Right ventricle myocardium inferior (tissue), 1 donor: ENCODE measurements at places on chromosomes 13 and 19. TPM values are rescaled to one million over a fixed set of nuclear protein-coding genes. Genes with fewer than 3 reads are reported as not detected.

The PSG7 gene
- not detected for total RNA-seq

The ZNF568 gene
- total RNA-seq, result 7.7 TPM

GRCh38 chr19:1746401-1747284 lies 6.7 kb upstream of the ONECUT3 start:
- no peak for DNase-seq

GRCh38 chr13:34161931-34162543 lies 344.1 kb downstream of the RFC3 start:
- DNase-seq, result no peak

DNA sequence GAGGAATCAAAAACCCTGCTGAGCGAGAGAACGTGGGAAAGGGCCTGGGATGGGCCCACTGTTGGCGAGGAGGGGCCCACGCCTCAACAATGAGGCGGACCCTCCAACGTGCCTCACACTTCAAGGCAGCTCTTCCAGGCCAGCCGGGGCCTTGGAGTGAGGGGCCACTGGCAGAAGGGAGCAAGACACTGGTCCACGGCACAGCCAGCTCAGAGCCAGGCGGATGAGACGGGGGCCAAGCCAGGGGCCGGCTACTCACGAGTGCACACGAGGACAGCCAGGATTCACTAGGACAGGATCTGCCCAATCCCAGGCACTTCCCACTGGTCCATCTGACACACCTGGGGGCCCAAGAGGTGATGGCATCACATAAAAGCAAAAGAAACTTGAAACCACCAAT lies 20.5 kb downstream of the ELL start:
- no peak for DNase-seq

GRCh38 chr19:46081928-46082727 lies 41.3 kb upstream of the IGFL4 start:
- DNase-seq, result no peak

- no peak for DNase-seq
These were observed 77.3 kb upstream of the UBAC2 start for GRCh38 chr13:99123101-99124045.

DNA sequence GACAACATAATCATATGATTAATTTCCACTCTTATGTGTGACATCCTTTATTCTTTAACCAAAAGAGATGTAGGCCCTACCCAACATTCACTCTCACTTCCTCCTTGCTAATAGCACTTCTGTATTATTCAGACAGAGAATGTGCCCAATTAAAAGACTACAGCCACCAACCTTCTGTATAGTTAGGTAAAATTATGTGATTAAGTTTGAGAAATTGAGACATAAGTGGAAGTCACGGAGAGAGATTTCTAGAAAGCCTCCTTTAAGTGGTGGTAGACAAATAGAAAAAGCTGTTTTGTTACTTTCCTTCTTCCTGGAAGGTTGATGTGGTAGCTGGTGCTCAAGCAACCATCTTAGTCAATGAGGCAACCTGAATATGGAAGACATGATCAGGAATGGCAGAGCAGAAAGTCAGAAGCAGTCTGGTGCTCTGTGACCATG lies 14.8 kb downstream of the EPSTI1 start:
- no peak for DNase-seq

DNA sequence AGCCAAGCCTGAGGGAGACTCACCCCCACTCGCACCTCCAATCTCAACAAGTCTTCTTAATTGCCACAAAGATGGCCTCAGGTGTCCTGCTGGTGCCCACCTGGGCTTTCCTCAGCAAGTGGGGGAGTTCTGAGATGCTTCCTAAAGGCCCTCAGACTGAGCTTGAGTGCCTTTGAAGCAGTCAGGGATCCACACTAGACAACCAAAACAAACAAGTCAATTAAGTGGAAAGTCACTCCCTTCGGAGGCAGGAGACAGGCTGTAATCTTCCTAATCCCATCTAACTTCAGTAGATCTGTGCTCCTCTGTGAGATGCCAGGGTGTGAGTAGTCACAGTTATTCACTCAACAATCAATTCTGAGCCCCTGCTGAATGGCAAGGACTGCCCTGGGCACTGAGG lies 68.3 kb upstream of the SERP2 start:
- DNase-seq, result no peak

DNA sequence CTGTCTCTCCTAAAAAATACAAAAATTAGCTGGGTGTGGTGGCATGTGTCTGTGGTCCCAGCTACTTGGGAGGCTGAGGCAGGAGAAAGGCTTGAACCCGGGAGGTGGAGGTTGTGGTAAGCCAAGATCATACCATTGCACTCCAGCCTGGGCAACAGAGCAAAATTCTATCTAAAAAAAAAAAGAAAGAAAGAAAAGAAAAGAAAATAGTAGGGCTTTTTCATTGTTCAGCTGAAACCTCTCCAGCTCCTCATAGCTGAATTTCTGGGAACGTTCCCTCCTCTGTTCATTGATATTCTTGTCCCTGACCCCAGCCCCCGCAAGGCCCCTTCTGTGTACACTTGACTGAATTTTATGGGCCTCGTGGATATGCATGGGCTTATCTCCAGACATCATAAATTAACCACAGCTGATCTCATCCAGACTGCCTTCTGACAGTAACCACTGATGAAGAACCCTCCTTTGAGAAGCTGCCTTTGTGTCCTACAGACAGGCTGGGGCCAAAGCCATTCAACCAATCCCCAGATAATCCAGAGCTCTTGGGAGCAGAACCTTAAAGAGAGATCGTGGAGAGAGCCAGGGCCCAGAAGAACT lies at the start of gene ELSPBP1:
TSS of gene ELSPBP1 (plus strand) at position 424 of the 594 bp plus-strand sequence. CDS start 14,036 bp downstream, outside the sequence.
- no peak for DNase-seq

DNA sequence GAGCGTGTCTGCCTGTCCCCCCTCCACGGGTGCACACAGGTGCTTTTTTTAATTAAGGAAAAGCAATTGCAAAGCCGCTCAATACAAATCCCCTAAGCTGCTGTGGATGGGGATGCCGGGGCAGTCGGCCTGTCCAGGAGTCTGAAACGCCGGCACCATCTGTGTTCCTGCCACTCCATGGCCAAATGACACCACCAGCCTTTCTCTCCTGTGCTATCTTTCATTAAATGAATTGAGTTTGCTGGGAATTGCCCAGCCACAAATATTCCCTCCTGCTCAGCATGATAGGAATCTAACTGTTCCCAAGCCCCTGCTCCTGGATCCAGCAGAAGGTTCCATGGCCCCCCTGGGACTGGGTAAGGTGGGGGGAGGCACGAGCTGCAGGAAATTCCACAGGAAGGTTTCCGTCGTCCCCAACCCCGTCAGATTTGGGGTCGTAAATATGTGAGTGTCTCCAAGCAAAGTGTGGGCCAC lies 139.2 kb downstream of the KDM4B start:
- DNase-seq, result no peak

GRCh38 chr19:1481224-1481892 lies 2.3 kb upstream of the C19orf25 start:
- peak; percentile 53 for DNase-seq

DNA sequence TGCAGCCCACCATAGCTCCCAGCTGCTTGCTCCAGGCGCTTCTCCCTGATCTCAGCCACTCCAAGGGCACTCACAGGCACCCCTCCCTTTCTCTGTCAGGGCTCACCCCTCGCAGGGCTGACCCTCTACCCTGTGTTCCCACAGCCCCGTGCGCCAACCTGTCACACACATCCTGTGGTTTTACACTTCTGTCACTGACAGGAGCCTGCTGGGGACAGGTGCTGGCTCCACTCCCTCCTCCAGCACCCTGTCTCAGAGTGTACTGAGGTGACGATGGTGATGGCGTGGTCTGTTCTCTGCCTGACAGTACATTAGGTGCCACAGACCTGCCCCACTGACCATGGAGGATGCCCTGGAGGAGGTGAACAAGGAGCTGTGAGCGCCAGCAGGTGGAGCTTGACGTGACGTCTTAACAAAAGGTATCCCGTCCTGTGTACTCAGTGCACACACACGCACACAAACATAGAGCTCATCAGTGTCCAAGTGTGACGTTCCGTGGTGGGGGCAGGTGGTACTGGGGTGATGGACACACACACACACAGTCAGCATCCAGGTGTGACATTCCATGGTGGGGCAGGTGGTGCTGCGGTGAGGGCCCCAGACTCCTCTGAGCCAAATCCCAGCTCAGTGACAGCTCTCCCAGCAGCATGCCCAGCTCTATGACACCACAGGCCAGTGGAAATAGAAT lies 20.9 kb downstream of the C19orf44 start:
- DNase-seq, result no peak

The CPAMD8 gene
- total RNA-seq, result 16.0 TPM

The CBY2 gene
- not detected for total RNA-seq

The WDR87 gene
- not detected for total RNA-seq

DNA sequence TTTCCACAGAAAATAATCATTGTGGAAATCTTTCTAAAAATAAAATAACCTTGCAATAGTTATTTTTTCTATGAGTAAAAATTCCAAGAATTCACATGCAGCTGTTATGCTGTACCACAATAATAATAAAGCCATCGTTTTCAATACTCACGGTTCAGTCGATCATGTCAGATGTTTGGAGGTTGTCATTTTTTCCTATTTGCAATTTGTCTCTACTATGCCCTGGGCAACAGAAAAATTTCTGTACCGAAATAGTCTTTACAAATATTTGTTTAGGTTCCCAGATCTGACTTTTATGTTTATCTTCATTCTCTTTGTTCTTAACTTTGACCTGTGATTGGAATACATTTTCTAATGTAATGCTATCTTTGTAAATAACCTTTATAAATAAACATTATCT lies 79.7 kb downstream of the ESD start:
- DNase-seq, result no peak

The KIR2DL3 gene
- not detected for total RNA-seq

- peak; percentile 87 for DNase-seq
These were observed 15.2 kb downstream of the PLEKHF1 start for GRCh38 chr19:29680447-29680846.

- DNase-seq, result no peak
These were observed 14.2 kb downstream of the ZNF274 start for GRCh38 chr19:58196901-58197616.

DNA sequence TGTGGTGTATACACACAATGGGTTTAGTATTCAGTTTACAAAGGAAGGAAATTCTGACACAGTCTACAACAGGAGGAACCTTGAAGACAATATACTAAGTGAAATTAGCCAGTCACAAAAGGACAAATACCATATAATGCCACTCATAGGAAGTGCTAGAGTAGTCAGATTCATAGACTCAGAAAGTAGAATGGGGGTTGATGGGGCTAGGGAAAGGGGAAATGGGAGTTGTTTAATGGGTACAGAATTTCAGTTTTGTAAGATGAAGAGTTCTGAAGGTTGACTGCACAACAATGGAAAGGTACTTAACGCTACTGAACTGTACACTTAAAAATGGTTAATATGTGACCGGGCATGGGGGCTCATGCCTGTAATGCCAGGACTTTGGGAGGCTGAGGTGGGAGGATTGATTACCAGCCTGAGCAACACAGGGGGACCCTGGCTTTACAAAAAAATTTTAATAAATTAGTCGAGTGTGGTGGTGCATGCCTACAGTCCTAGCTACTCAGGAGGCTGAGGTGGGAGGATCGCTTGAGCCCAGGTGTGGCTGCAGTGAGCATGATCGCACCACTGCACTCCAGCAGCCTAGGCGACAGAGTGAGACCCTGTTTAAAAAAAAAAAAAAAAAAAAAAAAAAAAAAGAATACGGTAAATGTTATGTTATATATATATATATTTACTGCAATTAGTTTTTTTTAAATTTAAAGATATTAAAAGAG lies 45.0 kb downstream of the SLC15A1 start:
- DNase-seq, result no peak

- no peak for DNase-seq
These were observed 1210.1 kb downstream of the DIAPH3 start for GRCh38 chr13:58953638-58954037.

GRCh38 chr13:106115081-106115480 lies 420.4 kb downstream of the EFNB2 start:
- DNase-seq, result no peak

DNA sequence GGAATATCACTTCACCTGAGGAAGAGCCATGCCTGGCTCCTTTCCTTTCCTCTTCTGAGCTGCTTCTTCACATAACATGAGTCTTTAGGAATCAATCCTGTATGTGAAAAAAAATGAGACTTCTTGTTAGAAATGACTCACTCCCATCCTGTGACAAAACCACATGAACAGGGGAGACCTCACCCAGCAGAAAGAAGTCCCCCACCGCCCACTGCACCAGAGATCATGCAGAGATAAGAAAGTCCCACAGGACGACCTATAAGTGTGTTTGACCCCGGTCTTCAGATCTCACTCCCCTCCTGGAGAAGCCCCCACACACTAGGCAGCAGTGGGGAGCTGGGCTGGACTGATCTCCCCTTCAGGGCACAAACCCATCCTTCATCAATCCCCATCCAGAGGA lies 7.8 kb downstream of the ZNF600 start:
- no peak for DNase-seq

The ADGRE2 gene
- total RNA-seq, result 0.87 TPM

The SELENOW gene
- total RNA-seq, result 1,425 TPM

DNA sequence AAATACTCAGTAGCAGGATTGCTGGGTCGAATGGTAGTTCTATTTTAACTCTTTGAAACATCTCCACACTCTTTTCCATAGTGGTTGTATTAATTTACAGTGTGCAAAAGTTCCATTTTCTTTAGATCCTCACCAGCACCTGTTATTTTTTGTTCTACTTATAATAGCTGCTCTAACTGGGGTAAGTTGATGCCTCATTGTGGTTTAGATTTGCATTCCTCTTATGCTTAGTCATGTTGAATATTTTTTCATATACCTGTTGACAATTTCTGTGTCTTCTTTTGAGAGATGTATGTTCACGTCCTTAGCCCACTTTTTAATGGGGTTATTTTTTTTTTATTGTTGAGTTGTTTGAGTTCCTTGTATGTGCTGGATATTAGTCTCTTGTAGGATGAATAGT lies 144.6 kb downstream of the NBEA start:
- no peak for DNase-seq

The WDR62 gene
- total RNA-seq, result 25.5 TPM

DNA sequence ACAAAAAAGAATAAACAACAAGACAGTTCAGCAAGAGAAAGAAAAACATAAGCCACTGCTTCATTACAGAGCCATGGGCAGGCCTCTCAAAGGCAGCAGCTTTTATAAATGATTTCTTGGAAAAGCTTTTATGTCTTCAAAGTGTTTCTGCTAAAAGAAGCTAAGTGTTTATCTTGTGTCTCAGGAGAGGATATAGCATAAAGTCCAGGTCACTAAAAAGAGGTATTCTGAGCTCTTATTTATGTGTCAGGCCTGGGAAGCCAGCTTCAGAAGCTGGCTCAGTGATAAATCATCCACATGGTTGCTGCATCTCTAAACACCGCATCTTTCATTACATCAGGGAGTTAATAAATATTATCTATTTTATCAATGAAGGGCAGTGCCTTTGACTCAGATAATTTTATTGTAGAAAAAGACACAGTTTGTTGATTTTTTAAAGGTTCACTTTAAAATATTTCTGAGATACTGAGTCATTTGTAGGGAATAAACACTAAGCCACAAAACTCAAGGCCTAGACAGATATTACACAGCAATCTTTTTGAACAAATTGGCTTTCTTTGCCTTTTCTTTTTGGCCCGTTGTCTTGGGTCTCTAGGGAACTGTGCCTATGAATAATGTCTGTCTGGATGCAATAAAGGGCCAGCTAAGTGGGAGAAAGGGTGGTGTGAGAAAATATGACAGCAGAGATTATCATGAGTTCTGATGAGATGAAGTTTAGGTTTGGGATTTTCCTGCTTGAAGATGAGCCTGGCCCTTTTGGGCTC lies 1086.6 kb downstream of the UQCRFS1 start:
- DNase-seq, result no peak

GRCh38 chr13:29810145-29810742 lies 40.2 kb downstream of the UBL3 start:
- no peak for DNase-seq
